ENCODE measurements at places on chromosomes 2 and 18.

- DNase-seq, result no peak
These were observed 26.9 kb downstream of the C18orf63 start for GRCh38 chr18:74342416-74343043.

DNA sequence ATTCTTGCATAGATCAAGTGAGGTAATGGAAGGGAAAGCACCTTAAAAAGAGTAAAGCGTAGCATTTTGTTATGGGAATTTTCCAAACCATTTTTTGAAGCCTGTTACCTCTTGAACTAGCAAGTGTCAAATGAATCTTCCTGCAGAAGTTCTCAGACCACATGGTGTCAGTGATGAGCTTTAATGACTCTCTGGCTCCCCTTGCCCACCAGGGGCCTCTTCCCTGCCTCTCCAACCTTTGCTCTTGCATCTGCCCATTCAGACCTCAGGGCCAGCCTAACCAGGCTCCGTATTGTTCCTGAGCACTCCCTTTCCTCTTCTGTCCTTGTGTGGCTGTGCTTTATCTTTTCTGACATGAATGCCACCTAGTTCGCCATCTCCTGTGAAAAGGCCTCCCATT is 155.9 kb downstream of the DIS3L2 start:
- DNase-seq, result no peak

DNA sequence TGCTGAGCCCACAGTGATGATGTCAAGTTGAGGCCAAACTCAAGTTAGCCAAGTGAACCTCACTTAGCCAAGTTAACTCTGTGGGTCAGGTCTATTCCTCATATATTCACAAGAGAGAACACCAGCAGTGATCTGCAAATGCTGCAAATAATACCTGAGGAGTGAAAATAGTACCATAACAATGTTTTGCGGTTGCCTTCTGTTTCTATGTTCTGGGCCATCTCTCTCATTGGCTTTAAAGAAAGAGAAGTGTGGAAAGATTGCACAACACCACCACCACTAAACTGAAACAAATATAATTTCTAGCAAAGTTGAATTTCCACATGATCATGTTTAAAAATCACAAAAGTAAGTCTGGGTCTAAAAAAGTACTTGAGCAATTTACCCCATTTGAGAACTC is 211.1 kb upstream of the GALNT5 start:
- no peak for DNase-seq

DNA sequence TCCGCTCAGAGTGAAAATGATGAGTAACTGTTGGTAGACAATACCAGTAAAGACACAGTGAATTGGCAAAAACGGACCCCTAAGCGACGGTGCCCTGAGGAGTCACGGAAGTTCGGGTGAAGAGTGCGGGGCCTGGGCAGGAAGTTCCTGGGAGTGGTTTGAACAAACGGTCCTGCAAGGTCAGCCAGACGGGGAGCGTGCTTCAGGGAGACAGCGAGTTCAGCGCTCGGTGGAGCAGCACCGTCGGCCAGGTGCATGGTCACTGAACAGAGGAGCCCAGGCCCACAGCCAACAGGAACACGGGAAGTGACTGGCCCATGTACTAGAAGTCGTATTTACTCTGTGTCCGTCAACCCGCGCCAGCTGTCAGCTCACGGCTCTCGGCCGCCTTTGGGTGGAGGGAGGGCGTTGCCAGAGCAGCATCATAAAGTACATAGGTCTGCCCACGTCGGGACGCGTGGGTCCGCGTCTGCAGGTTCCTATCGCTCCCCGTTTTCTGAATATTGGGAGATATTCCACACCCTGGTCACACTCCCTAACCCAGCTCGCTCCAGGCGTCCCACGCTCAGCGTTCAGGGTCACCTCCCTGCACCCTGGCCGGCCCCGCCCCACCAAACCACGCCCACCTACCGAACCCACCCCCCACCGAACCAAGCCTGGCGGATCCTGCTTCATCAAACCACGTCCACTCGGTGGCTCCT is 75.6 kb upstream of the UXS1 start:
- no peak for DNase-seq

Measured in CMK (cell line).